ENCODE measurements at places on chromosomes 2 and 18.

DNA sequence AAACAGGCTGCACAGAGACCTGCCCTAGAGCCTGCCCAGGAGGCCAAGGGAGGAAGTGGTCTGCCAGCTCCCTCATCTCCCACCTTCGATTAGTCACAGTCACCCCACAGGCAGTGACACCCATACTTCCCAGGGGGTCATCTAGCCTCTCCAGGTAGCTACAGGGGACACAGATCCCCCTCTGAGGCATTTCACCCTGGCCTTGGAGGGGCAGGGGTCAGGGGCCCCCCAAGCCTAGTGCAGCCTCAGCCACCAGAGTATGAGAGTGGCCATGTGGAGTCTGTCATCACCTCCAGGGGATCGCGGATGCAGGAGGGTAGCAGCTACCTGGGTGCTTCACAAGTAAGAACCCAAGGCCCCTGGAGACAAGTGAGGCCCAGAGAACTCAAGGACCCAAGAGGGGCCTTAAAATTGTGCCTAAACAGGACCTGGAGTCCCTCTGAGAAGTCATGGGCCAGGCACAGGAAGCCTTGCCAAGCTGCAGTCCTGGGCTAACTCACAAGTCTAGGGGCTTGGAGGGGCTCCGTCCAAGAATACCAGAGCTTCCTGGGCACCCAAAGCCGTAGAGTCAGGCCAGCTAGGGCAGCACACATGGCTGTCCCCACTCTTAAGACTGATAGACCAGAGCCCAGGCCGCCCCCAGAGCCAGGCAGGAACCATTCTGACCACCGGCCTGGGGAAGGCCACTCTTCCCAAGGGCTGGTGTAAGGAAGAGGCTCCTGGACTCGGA lies 354.3 kb upstream of the ID2 start:
- peak overlapping the region; percentile 6 for H3K27ac ChIP-seq
- H3K36me3 ChIP-seq: no peaks in the 10 kb centered on the region
- no peak overlapping the region for H3K4me3 ChIP-seq
- peaks cover 28% of the 10 kb centered on the region for H3K4me1 ChIP-seq
- peak; percentile 50 for DNase-seq

GRCh38 chr2:197113275-197113711 lies 186.8 kb upstream of the PGAP1 start:
- no peaks in the 10 kb centered on the region for H3K27me3 ChIP-seq
- no peak overlapping the region for H3K27ac ChIP-seq
- H3K4me1 ChIP-seq: no peaks in the 10 kb centered on the region
- H3K4me3 ChIP-seq: no peak overlapping the region
- H3K36me3 ChIP-seq: peaks cover 8% of the 10 kb centered on the region

GRCh38 chr2:160492401-160493226 lies 993 bp downstream of the RBMS1 start:
- DNase-seq: peak; percentile 62
- H3K4me3 ChIP-seq: peak overlapping the region; percentile 89
- peaks cover 18% of the 10 kb centered on the region for H3K4me1 ChIP-seq
- no peaks in the 10 kb centered on the region for H3K36me3 ChIP-seq

DNA sequence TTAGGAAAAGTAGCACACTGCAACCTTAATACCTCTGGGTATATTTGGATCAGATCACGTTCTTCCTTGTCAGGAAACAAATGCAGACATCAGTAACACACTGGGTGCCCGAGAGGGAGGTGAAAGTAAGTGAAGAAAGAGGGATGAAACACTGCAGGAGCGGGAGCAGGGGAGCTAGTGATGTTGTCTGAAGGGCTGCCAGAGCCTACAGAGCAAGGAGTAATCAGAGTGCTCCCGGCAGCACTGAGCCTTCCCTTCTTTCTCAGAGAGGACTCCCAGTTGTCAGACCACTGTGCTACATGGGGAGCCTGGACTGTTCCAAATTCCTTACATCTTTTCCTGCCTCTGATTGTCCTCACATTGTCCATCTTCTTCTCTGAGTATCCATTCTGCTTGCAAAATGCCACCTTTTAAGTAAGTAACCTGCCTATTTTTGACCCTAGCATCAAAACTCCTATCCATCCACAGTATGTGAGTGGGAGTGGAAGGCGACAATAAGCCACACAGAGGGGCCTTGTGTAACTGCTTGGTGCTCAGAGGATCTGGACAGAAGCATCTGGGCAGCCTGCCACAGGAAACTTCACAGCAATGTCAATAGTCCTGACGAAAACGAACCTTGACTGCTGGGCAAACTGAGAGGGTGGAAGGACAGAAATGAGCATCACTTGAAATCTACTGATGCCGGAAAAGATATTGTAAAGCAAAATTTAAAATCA lies 10.8 kb upstream of the NAB1 start:
- H3K4me3 ChIP-seq: no peak overlapping the region
- H3K27ac ChIP-seq: no peak overlapping the region
- H3K27me3 ChIP-seq: no peaks in the 10 kb centered on the region

- H3K4me3 ChIP-seq: no peak overlapping the region
- peaks cover 10% of the 10 kb centered on the region for H3K4me1 ChIP-seq
- no peaks in the 10 kb centered on the region for H3K36me3 ChIP-seq
- H3K27me3 ChIP-seq: no peaks in the 10 kb centered on the region
- no peak for DNase-seq
These were observed 76.2 kb downstream of the MOGAT1 start for GRCh38 chr2:222747526-222748160.

DNA sequence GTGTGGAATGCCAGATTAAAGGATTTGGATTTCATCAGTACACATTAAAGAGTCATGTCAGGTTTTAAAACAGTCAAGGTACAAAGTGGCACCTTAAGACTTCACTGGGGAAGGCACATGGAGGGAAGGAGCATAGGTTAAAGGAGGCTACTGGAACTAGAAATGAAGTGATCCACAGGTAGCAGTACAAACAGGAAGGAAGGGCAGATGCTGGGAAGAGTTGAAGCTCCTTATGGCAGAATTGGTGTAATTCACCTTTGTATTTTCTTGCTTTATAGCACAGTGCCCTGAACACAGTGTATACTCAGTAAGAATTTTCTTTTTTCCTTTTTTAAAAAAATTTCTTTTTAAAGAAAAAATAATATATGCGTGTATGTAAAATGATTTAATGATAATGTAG lies 177.1 kb downstream of the BABAM2 start:
- H3K27me3 ChIP-seq: no peaks in the 10 kb centered on the region
- DNase-seq: no peak
- H3K4me3 ChIP-seq: no peak overlapping the region
- no peaks in the 10 kb centered on the region for H3K4me1 ChIP-seq
- H3K36me3 ChIP-seq: no peaks in the 10 kb centered on the region
- H3K27ac ChIP-seq: no peak overlapping the region

GRCh38 chr2:96308248-96308647 lies 2.9 kb upstream of the SNRNP200 start:
- peaks cover 11% of the 10 kb centered on the region for H3K4me1 ChIP-seq
- peaks cover 2% of the 10 kb centered on the region for H3K36me3 ChIP-seq
- no peak overlapping the region for H3K4me3 ChIP-seq
- H3K27me3 ChIP-seq: no peaks in the 10 kb centered on the region

DNA sequence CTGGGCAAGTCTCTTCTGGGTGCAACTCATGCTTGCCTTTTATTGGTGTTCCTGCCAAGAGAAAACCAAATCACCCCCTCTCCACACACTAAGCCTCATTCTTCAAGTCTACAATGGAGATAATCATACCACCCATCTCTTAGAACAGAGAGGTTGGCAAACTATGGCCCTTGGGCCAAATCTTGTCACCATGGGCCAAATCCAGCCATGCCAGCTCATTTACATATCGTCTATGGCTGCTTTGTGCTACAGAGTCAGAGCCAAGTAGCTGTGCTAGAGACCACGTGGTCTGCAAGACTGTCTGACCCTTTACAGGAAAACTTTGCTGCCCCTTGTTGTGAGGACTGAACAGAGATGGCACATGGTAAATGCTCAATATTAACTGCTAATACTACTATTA lies 270.3 kb upstream of the PARD3B start:
- H3K27me3 ChIP-seq: no peaks in the 10 kb centered on the region
- no peak for DNase-seq
- H3K36me3 ChIP-seq: no peaks in the 10 kb centered on the region
- no peak overlapping the region for H3K27ac ChIP-seq
- H3K4me1 ChIP-seq: no peaks in the 10 kb centered on the region

DNA sequence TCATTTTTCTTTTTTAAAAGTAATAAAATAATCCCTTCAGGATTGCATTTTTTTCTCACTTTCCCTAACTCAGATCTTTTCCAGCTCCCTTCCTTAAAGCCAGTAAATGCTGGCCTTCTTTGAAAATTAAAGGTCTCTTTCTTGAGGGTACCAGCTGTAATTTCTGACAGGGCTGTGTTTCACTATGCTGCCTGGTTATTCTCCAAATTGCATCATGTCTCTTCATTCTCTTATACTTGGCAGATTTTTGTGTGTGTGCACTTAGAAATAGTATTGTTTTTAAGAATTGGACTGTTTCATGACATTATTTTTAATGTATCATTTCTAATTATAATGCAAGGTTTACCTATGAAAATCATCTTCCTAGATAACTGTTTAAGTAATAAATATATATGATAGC lies 72.0 kb upstream of the EPB41L5 start:
- H3K36me3 ChIP-seq: peaks cover 9% of the 10 kb centered on the region
- H3K27ac ChIP-seq: no peak overlapping the region
- no peaks in the 10 kb centered on the region for H3K27me3 ChIP-seq
- DNase-seq: no peak

DNA sequence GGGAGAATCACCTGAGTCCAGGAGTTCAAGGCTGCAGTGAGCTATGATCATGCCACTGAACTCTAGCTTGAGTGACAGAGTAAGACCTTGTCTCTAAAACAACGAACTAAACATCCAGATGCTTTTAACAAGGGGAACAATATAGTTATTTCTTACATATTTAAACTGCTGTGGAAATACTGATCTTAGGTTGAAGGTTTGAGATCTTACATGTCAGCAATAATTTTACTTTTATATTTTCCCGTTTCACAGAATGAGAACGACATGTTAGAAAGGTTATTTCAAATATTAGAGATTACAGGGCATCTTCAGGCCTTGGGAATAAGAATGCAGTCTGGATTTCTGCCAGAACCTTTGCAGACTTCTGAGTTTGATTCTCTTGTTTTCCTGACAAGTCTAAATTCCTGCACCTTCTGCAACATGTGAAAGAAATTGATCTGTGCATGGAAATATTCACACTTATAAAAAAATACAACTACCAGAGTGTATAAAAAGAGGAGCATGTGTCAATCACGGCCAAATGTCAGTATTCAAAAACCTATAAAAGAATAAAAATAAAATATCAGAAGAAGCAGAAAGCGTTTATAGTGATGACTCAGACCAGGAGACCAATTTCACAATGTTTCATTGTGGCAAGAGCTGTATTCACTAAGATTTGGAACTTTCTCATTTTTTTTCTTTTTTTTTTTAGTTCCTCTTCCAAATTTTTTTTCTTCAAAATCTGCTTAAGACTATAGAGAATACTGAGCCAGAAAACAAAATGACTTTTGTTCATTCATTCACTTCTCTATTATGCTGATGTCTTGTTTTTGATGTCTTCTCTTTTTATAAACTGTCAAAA lies 29.6 kb downstream of the COLEC12 start:
- H3K27me3 ChIP-seq: no peaks in the 10 kb centered on the region
- peak; percentile 23 for DNase-seq
- no peak overlapping the region for H3K4me3 ChIP-seq

DNA sequence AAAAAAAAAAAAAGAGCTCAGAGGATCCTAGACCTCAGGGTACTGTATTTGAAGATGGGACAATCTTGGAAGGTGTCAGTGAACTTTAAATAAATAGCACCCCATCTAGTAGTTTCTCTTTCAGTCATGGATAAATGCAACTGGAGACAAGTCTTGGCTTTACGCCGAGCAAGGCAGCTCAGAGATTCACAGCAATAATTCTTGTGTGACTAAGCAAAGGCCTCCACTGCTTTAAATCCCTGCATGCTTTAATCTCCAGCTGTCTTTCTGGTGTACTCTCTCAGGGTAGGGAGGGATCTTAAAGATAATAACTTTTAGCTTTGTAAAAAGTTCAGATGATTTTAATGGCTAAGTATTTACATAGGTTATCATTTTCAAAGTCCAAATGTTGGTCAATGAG lies 36.3 kb downstream of the NRXN1 start:
- no peaks in the 10 kb centered on the region for H3K4me1 ChIP-seq
- H3K36me3 ChIP-seq: no peaks in the 10 kb centered on the region
- DNase-seq: no peak
- no peaks in the 10 kb centered on the region for H3K27me3 ChIP-seq
- H3K4me3 ChIP-seq: no peak overlapping the region
